AG04449 (cell line): ENCODE measurements at places on chromosomes 2 and 18.
A peak's percentile ranks its signal among the peaks of the same experiment; 100 is the strongest.

GRCh38 chr2:121736140-121736461 is 574 bp downstream of the NIFK start:
- DNase-seq: no peak

- DNase-seq: no peak
Measured at GRCh38 chr2:122322815-122323214, 567.4 kb downstream of the TSN start.

- DNase-seq: no peak
Measured at GRCh38 chr2:188976545-188977268, 2.5 kb downstream of the COL3A1 start.

DNA sequence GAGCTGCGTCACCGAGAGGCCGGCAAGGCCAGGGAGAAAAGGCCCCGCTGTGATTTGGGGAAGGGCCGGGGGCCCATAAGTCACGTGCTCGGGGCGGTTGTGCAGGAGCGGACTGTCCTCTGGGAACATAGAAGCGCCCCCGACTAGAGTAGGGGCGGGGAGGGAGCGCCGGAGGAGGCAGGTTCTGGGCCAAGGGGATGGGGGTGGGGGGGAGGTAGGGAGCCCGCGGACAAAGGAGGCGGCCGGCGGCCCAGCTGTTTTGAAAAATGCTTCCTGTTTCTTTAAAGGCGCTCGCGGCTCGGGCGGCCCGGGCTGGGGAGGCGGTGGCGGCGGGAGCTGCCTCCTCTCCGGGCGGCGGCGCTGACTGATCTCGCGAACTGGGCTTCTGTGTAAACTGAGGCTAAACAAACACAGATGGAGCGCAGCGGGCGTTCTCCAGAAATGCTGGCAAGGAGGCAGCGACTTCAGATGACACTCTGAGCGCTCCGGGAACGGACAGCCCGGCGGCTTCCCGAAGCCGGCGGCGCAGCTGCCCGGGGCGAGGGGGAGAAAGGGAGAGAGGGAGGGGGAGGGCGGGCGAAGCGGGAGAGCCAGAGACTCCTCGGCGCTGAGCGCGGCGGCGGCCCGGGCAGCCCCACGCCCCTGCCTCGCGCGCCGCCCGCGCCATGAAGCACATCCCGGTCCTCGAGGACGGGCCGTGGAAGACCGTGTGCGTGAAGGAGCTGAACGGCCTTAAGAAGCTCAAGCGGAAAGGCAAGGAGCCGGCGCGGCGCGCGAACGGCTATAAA is at the start of gene ATOH8:
Gene ATOH8 (plus strand): TSS at position 467 of the 788 bp plus-strand sequence. CDS start 199 bp downstream, at position 666.
- DNase-seq: no peak

DNA sequence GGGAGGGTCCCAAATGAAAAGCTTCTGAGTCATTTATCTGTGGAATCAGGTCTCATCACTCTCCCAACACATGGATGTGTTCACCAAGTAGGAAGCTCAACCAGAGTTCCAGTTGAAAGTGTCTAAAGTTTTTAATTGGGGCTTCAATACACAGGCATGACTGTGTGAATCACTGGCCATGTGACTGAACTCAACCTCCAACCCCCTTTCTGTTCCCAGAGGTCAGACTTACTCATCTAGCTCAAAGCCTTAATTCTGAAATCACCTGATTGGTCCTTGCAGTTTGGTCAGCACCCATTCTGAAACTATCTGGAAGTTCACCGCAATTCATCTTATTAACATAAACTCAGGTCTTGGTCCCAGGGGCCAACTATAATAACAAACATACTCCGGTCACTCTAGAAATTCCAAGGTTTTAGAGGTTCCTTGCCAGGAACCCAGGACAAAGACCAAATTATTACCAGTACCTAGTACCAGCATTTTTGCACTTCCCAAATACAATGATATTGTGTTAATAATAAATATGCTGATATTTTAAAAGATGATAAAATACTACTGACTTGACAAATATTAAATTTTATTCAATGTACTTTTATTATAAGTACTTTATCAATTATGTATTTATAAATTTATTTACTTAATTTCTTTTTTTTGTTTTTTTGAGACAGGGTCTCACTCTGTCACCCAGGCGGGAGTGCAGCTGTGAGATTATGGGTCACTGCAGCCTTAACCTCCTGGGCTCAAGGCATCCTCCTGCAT is 10.7 kb upstream of the RBM45 start:
- no peak for DNase-seq

GRCh38 chr18:77061946-77062517 is 70.6 kb downstream of the MBP start:
- DNase-seq: no peak

DNA sequence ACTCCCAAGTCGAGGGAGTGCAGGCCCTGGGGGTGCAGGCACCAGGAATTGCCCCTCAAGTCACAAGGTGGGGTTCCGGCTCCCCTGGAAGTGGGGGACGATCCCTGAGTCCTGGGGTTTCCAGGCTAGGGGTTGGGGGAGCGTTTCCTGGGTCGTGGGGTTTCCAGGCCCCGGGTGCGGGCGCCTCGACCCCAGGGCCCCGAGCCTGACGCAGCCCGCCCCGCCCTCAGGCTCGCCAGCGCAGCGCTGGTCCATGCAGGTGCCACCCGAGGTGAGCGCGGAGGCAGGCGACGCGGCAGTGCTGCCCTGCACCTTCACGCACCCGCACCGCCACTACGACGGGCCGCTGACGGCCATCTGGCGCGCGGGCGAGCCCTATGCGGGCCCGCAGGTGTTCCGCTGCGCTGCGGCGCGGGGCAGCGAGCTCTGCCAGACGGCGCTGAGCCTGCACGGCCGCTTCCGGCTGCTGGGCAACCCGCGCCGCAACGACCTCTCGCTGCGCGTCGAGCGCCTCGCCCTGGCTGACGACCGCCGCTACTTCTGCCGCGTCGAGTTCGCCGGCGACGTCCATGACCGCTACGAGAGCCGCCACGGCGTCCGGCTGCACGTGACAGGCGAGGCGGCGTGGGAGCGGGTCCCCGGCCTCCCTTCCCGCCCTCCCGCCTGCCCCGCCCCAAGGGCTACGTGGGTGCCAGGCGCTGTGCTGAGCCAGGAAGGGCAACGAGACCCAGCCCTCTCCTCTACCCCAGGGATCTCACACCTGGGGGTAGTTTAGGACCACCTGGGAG is 12.0 kb downstream of the SIGLEC15 start:
- DNase-seq: no peak

DNA sequence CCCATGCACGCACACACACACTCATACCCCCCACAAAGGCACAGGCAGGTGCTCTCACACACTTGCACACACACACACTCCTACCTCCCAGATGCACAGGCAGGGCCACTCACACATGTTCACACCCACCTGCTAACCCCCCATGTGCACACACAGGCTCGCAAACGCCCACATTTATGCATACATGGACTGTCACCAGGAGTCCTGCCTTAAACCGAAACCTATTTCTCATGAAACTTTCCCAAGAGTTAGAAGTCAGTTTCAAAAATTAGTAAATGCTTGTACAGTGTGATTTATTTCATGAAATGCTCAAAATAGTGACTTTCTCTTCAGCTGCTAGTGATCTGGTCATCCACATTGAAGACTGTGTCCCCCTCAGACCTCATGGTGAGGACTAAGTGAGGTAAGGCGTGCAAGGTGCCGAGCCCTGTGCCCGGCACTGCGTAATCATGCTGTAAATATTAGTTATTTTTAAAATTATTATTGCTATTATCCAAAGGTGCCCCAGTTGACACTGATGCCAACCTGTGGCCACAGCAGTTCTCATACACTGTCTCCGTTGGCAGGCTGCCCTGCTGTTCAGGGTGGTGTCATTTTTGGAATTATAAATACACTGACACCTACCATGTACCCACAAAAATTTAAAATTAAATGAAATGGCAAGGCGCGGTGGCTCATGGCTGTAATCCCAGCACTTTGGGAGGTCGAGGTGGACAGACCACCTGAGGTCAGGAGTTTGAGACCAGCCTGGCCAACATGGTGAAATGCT is 12.4 kb downstream of the CNNM4 start:
- DNase-seq: no peak

GRCh38 chr2:11477994-11478393 is 12.0 kb upstream of the E2F6 start:
- DNase-seq: peak; percentile 40

DNA sequence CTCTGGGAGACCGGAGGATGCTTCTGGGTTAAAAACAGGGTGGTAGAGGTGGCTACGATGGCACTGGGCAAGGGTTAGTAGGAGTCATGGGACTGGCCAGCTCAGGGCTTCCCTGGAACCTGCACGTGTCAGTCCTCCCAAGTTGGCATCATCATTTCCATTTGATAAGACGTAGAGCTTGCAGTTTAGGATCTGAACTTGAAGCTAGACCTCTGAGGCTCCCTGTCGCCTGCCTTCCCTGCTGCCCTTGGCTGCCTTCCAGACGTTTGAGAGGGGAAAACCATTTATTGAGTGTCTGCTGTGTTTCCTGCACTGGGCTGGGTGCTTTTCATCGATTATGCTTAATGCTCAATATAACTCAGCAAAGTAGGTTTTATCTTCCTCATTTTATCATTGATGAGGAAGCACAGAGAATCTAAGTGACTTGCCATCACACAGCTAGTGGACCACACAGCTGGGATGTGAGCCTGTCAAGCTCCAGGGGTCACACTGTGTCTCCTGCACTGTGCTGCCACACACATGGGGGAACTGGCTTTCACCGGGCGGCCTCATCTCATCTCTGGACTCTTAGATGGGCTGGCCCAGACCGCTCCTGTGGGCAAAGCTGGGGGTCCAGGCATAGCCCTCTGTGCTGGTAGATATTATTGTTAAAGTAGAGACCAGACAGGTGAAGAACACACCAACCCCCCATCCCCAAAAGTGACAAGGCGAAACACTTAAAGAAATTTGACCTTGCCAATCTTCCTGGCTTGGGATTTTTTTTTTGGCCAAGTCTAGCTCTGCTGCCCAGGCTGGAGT is 7.8 kb downstream of the NT5DC4 start:
- DNase-seq: no peak

GRCh38 chr2:122471753-122472152 is 716.3 kb downstream of the TSN start:
- DNase-seq: no peak

DNA sequence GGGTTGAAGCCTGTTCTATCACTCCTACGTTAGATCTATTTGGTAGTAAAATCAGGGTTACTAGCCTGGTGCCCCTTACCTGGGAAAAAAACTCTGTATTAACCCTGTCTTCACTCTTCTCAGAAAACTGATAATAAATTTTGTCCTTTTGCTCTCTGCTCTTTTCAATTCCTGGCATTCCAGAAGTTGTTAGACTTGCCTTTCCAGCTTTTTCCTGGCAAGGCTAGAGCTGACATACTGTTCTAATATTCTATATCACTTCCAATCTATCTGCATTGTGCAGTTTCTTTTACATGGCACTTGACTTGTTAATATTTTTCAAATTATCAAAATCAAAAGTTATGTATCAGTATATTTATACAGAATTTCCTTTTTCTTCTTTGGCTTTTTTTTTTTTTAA is 162.2 kb downstream of the FIGN start:
- DNase-seq: no peak

DNA sequence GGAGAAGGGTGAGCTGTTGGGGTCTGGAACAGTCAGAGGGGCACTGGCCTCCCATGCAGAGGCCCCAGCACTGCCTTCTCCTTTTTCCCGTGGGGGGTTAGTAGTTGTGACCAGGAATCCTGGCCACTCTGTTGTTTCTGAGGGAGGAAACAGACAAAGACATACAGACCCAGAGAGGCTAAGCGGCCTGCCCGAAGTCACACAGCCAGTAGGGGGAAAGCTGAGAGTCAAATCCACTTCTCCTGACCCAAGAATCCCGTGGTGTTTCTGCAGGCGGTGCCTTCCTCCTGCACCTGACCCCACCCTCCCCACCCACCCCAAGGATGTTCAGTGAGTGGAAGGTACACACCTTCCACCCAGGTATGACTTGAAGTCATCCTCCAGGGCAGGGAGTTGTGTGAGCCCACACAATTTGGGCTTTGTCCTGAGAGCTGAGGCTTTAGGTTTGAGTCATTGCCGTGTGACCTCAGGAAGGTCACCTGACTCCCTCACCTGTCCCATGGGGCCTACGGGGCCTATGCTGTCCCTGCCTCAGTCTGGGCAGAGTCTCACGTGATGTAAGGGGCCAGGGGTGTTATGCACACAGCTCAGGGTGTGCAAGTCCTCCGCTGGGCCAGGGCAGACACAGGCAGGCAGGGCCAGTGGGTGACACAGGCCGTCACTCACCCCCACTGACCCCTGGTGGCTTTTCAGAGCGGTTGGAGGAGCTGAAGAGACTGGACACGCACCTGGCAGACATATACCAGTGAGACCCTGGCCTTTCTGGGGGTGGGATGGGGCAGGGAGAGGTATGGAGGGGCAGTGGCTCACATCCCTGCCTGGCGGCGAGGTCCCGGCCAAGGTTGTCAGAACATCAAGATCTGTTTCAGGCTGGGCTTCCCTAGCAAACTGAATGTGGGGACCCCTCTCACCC is 5.0 kb downstream of the NT5DC4 start:
- DNase-seq: no peak

- DNase-seq: no peak
Measured at GRCh38 chr2:80019571-80020460, 284.7 kb downstream of the LRRTM1 start.

- DNase-seq: no peak
Measured at GRCh38 chr2:238238766-238239542, 884 bp downstream of the HES6 start.

DNA sequence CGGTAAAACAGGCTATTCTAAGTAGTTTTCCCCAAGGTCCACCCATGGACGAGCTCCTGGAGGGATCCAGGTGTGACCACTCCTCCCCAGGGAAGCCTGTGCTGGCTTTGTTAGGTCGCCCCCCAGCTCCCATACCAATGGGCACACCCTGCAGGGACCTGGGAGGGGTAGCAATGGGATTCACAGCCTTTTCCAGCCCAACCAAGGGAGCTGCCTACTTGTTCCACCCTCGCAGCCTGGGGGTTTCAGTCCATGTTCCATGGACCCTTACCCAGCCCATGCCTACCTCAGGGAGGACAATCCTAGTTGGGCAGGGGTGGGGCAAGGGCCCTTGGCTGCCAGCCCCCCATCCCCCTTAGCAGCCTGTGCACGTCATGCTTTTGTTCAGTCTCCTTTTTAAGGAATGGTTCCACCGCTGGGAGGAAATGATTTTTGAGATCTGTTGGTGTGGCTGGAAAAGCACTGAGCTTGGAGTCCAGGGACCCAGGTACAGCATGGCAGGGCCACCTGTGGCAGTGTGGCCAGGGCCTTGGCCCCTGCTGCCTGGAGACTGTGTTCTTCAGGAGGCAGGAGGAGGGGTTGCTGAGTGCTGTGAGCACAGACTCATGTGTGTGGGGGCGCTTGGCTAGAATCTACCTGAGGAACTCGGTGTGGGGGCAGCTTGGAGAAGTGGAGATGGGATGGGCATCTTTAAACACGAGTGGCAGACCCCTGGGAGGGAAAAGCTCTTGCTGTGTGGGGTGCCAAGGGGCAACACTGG is 166.8 kb downstream of the TWIST2 start:
- no peak for DNase-seq

GRCh38 chr2:98348066-98348561 is 1.9 kb downstream of the CNGA3 start:
- DNase-seq: no peak
